SHP77 (cell line): ENCODE measurements at places on chromosomes 5 and 9.

DNA sequence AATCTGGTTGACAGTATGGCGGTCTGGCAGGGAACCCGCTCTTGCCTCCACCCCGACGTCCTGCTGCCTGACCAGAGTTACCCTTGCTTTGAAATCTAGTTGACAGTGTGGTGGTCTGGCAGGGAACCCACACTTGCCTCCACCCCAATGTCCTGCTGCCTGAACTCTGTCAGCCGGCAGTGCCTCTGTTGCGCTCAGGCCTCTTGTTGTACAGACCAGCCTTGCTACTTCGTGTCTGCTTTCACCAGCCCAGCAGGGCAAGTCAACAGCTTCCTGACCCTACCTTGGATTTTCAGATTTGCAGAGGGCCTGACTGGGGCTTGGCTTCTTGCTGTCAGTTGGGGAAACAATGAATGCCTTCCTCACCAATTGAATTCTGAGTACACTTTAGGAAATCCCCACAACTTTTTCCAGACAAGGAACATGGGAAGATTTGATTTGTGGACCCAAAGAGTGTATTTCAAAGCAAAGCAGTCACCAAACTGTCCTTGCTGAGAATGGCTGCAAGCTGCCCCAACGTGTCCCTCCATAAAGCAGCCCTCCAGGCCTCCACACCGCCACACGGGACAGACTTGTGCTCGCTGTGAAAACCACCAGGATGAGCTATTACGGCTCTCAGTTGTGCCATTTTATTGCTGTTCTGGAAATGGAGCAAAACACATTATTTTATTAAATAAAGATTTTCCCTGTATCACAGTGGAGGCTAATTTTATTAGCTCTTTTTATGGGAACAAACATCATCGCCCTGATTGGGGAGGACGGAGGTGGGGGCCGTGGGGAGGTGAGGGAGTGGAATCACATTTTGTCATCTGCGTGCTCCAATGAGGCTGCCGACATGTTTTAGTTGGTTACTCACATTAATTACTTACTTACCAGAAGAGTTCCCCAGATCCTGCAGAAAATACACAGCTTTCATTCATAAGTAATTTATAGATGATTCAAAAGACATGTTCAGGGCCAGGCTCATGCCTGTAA, 189.3 kb downstream of the AOPEP start:
- no peak for DNase-seq

- peak; percentile 54 for DNase-seq
Observed at GRCh38 chr5:58773744-58774441, 191.0 kb downstream of the RAB3C start.

DNA sequence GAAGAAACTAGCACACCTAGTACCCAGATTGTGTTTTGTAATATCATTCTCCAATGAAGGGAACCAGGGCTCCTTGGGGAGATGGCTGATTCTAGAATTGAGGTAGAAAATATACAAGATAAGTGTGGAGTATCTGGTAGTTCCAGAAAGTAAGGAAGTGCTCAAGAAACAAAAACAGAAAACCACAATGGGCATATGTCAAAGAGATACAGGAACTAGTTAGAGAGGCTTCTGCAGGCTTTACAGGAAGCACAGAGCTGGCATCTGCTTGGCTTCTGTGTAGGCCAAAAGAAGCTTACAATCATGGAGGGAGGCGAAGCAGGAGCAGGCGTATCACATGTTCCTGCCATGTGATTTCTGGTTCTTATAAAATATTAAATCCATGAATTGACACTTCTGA, 105.7 kb upstream of the TMEM161B start:
- DNase-seq = no peak

DNA sequence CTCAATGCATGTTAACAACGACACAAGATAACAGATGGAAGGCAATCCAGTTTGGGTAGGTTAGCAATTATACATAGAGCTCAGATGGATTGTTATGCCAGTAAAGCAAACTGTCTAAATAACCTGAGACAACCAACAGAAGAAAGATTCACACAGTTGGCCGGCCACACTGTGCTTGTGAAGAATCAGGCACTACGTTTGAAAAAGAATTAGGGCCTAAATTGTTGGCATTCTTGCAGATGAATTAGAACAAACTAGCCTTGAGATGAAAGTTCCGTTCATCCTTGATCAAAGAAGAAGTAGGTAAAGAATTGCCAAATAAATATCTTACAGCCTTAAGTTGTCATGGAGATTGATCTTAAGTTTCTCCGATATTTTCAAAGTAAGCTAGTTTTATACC, 210.6 kb downstream of the CDH18 start:
- no peak for DNase-seq

- DNase-seq = no peak
Observed at GRCh38 chr5:119287547-119288111, 68.2 kb upstream of the TNFAIP8 start.

DNA sequence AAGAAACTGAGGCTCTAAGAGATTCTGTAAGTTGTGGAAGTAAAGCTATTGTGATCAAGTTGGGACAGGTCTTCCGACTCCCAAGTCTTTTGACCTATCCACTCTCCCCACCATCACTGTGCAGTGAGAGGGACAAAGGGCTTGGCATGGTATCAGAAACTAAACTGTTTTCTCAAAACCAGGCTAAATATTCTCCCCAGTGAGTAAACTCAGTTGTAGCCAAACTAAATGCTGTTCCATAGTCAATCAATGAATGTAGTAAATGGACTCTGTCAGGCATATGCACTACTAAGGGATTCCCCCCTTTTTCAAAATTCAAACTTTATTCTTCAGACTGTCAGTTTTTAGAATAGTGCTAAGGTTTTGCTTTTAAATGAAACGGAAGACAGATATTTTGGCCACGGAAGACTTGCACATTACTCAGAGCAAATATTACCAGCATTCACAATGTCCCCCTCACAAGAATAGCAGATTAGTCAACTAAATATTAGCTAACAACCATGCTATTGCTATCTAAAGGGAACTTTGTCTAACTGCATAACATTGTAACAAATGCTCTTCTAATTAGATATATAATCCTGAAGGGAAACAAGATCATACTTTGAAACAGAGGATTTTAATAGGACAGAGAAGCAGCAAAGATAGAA, 7.1 kb downstream of the PRKAA1 start:
- no peak for DNase-seq

DNA sequence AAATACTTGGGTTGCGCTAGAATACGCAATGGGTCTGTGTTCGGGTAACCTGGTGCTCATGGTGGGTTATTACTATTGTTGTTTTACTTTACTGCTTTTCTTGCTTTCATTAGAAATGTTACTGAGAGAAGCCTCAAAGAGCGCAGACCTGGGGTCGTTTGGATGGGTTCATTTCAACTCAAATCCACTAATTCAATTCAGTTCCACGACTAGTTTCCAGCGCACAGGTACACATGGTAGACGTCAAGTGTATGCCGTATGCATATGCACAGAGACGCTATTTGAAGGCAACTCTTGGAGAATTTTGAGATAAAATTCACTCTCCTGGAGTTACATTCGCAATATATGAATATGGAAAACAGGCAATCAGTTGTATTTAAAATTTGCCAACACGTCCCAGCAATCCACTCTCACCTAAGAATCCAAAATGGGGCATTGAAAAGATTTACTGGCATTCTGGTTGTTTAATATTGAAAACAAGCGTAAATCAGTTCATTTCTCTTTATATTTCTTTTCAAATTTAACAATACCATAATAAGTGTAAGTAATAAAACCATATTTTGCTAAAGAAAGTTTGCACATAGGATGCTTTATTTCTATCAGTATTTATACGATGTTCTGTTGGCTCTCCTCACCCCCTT, 4.4 kb upstream of the PAX5 start:
- no peak for DNase-seq

- DNase-seq = no peak
Observed at GRCh38 chr9:68678430-68678829, 26.6 kb upstream of the PIP5K1B start.

GRCh38 chr9:7304627-7304995, 495.0 kb downstream of the DMAC1 start:
- DNase-seq = no peak

DNA sequence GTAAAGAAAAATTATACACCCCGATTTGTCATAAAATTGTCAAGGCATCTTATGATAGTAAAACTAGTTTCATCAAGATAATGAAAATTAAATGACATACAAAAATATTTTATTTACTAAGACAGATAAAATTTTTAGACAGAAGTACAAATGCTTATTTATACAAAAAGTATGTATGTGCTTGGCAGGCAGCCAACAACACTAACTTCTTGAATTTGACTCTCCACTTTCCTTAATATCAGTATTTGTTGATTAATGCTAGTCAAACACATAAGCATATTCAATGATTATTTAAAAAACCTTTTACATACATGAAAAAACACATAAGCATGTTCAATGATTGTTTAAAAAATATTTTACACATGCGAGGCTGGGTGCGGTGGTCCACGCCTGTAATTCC, 1079.9 kb upstream of the CDH6 start:
- no peak for DNase-seq

- no peak for DNase-seq
Observed at GRCh38 chr9:114621561-114621960, 10.5 kb downstream of the TMEM268 start.

DNA sequence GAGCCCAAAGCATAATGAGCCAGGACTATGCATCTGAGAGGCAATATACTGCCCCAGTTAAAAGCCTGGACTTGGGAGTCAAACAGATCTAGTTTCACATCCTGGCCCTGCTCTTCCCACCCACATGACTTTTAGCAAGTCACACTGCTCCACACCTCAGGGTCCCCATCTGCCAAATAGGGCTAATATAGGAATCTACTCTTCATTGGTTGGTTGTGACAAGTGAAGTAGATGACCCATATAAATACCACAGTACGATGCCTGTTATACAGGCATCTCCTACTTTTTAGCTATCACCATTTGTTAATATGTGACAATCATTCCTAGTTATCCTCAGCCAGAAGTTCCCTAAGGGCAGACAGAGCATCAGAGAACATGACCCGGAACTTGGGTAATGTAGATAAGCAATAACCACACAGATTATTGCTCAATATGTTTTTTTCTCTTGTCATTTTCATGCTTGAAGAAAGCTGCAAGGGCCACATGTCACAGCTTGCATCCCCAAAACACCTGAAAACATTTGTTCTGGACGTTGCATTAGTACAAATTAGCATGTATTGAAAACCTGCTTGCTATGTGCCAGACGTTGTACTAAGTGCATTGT, 20.4 kb downstream of the ADAM19 start:
- no peak for DNase-seq

- DNase-seq = no peak
Observed at GRCh38 chr5:67459253-67459652, 262.7 kb upstream of the CD180 start.

DNA sequence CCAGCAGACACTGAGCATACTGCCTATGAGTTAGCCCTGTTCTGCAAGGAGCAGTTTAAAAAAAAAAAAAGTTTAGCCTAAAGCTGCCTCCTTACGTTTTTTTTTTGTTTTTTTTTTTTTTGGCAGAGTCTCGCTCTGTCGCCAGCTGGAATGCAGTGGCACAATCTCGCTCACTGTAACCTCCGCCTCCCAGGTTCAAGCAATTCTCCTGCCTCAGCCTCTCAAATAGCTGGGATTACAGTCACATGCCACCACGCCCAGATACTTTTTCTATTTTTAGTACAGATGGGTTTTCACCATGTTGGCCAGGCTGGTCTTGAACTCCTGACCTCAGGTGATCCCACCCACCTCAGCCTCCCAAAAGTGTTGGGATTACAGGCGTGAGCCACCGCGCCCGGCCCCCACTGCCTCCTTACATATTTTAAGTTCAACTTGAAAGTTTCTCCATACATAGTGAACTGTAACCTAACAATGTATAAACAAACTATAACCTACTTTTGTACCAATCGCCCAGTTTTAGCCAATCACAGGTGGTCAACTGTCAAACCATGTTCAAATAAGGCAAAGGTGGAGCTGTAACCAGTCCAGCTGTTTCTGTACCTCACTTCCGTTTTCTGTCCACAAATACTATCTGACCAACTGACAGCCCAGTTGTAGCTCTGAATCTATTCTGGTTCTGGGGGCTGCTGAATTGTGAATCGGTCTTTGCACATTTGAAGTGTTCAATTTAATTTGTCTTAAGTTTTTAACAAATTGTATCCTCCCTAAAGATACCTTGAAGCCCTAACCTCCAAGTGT, 17.1 kb downstream of the GKAP1 start:
- DNase-seq = no peak

GRCh38 chr5:80406980-80407734, 707 bp upstream of the ZFYVE16 start:
- peak; percentile 12 for DNase-seq

GRCh38 chr5:143036146-143036927, 266.2 kb downstream of the ARHGAP26 start:
- DNase-seq = no peak

- DNase-seq = no peak
Observed at GRCh38 chr9:83294816-83295215, 231.9 kb upstream of the RASEF start.

- no peak for DNase-seq
Observed at GRCh38 chr5:83169571-83170337, 92.4 kb downstream of the XRCC4 start.

- DNase-seq = no peak
Observed at GRCh38 chr9:108911820-108912219, 22.1 kb downstream of the ELP1 start.

DNA sequence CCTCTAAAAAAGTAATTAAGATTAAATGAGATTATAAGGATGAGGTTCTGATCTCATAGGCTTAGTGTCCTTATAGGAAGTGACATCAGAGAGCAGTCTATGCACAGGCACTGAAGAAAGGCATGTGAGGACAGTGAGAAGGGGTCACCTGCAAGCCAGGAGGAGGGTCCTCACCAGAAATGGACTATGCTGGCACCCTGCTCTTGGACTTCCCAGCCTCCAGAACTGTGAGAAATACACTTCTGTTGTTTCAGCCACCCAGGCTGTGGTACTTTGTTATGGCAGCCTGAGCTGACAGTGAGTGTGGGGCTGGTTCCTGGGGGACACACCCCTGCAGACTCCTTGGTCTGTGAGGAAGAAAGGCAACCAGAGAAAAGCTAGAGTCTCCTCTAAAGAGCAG, 34.7 kb upstream of the IL6ST start:
- no peak for DNase-seq

GRCh38 chr5:169331292-169331852, 30.4 kb upstream of the SLIT3 start:
- DNase-seq = no peak

- DNase-seq = no peak
Observed at GRCh38 chr5:96048763-96049162, 87.1 kb upstream of the ELL2 start.

- no peak for DNase-seq
Observed at GRCh38 chr5:149211566-149211965, 60.1 kb upstream of the AFAP1L1 start.
